ENCODE measurements at places on chromosomes 2 and 18. TPM values are rescaled to one million over a fixed set of nuclear protein-coding genes. Genes with fewer than 3 reads are reported as not detected.

DNA sequence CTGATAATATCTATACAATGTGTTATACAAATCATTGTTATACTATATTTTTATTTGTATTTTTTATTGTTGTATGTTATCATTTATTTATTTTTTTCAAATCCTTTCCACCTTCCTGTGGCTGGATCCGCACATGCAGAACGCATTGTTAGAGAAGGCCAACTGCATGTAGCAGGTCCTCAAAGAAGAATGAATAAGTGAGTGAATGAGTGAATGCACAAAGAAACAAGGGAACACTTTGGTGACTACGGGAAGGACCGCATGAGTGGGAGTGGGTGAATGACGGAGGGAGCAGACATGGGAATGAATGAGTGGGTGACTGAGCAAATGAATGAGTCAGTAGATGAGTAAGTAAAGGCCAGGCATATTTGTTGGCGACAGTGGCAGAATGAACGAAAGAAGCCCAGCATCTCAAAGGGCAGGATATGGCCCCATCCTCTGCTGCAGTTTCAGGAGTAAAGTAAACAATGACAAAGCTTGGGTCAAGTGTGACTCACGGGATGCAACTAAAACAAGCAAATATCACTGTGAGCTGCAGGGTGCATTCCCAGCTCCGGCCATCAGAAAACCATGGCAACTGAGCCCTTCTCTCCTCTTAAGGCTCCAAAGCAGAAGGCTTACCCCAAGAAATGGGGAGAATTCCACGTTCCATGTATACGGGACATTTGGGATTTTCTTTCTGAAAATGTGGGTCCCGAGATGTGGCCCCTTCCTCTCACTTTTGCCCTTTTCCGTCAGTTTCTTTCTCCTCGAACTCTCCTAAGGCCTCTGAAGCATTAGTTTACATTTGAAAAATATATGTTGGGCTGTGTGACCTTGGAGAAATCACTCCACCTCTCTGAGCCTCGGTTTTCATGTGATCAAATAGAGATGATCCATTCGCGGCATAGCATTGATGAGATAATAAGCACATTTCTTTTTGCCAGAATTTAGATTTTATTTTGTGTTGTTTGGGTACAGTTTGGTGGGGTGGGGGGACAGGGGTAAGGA lies 24.5 kb downstream of the KCNF1 start:
- DNase-seq: no peak

GRCh38 chr2:144707736-144708326 lies 187.9 kb upstream of the ZEB2 start:
- DNase-seq: no peak

DNA sequence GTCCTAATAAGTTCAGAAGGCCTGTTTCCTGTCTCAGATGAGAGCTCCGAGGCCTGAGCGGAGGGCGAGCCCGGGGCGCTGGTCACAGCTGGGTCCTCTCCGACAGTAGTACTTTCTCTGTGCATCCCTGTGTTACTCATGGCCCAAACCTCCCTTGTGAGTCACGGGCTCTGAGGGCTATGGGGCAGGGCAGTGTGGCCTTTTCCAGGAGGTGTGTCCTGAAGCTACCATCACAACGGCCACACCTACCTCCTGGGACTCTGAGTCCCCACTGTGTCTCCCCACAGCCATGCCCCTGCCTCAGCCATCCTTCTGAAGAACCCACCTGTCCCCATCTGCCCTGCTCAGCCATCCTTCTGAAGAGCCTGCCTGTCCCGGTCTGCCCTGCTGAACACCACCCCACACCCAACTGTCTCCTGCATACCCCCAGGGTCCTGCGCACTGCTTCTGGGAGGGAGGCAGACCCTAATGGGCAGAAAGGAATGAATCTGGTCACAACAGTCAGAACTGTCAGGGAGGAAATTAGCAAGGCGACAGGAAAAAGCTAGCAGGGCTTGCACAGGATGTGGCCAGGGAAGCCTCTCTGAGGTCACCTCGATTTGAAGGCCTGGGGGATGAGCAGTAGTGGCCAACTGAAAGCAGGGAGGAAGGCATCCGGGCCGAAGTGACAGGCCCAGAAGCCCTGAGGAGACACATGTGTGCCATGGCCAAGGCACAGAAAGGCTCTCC lies 145.4 kb upstream of the RIOK3 start:
- DNase-seq: no peak

DNA sequence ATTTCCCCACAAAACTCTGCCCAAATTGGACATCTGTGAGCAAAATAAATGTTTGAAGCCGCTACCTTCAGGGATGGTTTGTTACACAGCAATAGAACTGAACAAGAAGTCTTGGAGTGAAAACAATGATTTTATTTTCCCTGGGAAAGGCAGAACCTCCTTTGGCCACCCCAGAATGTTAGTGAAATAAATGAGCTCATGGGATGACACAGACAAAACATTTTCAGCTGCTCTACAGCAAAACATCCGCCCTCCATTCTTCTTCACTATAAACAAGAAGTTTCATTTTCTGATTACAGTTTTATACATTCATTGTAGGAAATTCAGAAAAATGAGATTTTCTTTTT lies 4.3 kb upstream of the EFHD1 start:
- no peak for DNase-seq

The TEX44 gene
- total RNA-seq: not detected

DNA sequence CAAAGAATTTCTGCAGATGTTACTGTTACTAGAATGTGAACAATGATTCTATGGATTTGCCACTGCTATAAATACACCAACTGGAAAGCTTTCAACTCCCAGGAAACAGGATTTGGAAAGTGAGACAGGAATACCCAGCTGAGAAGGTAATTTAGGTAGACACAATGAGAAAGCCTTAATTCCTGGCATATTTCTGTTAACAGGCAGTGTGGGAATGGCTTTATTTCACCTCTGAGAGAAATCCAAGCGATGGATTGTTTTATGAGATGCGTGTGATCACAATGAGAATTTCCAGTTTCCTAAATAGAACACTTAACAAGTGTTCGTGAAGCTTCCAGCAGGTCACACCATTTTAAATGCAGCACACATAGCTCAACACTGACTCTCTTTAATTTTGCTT lies 133.0 kb downstream of the SLC8A1 start:
- DNase-seq: no peak

The GTF2A1L gene
- total RNA-seq: not detected

- DNase-seq: no peak
Measured at GRCh38 chr2:68469935-68470334, 2.5 kb downstream of the APLF start.

DNA sequence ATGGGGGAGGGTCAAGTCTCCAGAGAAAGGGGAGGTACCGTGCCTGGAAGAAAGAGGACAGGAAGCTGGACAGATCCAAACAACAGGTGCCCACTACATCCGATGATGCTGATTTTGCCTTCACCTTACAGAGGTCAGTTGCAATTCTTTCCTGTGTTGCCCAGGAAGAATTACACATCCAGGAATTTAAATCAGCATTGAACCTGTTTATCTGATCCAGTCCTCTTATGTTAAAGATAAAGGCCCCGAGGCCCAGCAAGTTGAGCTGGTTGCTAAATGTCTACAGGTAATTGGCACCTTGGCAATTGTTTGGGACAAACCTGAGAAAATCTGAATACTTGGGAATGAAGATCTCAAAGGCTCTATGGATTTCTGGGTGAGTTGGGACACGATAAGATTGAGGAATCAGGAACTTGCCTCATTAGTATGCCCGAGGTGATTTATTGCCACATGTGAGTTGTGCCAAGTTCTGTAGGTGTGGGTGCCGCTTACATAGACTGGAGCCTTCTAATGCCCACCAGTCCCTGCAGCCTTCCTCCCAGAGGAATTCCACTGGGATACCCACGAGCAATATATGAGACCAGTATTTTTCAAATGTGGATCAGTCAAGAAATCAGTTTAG lies 6.9 kb upstream of the CNNM4 start:
- DNase-seq: no peak

The PCARE gene
- total RNA-seq: 0.22 TPM
